ENCODE measurements at places on chromosomes 5 and 9.

DNA sequence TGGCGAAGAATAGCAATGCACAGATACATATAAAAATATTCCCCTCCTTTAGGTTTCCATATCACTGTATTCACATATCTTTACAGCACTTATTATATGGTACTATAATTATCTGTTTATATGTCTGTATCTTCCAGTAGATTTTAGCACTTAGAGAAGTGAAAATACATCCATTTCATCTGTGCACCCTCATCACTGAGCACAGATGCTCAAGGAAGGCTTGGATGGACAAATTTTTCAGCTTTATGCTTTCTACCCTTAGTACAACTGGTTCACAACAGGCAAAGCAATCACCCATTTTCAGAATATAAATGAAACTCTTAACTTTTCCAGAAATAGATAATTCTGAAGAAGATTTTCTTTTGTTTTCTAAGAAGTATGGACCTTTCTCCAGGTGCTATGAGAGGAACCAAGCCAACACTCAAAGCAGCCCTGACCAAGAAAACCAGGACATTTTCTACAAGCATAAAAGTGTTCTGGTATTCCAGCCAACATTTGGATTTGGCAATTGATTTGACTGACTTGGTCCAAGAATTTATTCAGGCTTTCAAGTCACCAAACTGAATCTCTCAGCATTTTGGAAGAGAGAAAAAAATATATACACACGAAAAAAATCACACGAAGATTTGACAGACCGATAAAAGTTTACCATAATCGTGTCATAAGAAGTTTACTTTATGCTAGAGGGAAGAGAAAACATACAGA, 170.2 kb upstream of the CD180 start:
- no peak for DNase-seq

DNA sequence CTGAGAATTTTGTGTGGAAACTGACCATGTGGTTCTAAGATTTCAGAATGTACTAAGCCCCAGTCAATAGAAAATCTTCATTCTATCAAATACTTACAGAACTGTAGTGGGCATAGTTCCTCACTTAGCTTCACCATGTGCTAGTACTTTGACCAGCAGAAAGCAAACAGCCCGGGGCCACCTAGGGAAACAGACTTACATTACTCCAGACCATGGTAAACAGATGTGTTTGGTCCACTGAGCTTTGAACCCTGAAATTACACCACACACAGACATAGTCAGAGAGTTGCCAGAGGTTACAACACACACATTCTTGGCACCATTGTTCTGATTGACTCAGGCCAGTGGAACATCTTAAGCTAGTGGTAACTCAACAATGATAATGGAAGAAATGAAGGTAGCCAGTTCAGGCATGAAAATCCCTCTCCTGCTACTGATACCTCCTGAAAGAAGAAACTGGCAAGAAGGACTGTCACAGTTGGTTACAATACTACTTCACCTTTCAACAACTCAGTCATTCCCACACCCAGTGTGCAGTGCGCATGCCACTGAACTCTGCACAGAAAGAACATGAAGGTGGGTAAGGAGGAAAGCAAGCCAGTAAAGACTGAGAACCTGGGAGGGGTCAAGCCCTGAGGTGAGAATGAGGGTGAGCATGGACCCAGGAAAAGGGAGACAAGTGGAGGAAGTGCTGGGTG, 18.7 kb upstream of the LECT2 start:
- no peak for DNase-seq

GRCh38 chr9:92429836-92430235, 5.6 kb upstream of the OMD start:
- DNase-seq: no peak

DNA sequence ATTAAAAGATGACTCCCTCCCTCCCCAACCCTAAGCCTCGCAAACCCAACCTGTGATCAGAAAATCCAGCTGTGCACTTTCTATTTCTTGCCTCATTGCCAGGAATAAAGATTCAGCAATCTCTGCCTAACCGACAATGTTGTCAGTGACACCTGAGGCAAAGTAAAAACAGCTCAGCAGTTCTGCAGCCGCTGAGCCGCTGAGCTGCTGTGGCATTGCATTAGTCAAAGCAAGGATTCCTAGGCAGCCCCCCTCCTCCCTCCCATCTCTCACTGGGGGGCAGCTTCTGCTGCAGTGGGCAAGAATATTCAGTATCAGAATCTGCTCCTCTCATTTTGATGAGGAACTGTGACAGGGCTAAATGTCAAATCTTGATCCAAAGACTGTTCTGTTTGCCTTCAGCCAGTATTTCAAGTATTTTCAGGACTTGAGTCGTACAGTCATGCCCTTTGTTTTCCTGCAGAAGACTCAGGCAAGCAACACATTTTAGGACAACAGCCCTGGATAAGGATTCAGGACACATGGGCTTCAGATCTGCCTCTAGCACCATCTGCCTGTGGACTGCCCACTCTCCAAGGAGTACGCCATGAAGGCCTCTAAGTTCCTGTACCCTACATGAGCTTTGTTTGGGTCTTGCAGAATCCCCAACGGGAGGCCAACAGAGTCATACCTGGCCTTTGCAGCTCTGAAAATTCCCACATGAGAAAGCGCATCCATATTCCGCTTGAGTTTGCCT, 41.1 kb upstream of the DAP start:
- DNase-seq: no peak

DNA sequence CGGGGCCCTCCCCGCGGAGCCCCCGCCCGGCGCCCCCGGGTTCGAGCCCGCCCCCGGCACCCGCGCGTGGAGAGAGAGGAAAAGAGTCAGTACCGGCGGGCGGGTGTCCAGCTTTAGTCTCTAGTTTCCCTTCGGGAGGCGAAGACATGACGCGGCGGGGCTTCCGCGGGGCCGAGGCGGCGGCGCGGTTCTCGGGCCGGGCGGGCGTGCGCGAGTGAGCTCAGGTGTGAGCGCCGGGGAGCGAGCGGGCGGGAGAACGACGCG, 181 bp downstream of the DAP start:
- DNase-seq: no peak

- no peak for DNase-seq
Measured at GRCh38 chr5:58133631-58134296, 326.1 kb downstream of the PLK2 start.

GRCh38 chr9:13809401-13809800, 504.5 kb downstream of the NFIB start:
- no peak for DNase-seq

DNA sequence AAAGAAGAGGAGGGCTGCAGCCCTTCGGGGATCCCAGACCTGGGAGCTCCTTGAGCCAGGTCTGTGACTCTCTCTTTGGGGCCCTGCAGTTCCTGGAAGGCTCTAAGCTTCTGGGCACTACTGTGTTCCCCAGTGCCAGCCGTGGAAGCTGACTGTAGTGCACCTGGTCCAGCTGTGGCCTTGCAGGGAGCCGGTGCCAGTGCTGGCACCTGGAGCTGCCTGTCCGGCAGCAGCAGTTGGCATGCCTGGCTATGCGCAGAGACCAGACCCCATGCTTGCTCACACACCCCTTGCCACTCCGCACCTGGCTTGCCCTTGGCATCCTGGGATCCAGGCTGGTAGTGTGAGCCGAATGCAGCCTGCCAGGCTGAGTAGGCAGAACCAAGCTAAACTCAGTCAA, 91.0 kb upstream of the PUM3 start:
- DNase-seq: no peak

GRCh38 chr5:159459132-159459627, 128.9 kb upstream of the IL12B start:
- DNase-seq: no peak

GRCh38 chr5:43573058-43573457, 16.2 kb upstream of the PAIP1 start:
- no peak for DNase-seq

GRCh38 chr9:101446732-101447131, 11.2 kb upstream of the ALDOB start:
- DNase-seq: no peak

DNA sequence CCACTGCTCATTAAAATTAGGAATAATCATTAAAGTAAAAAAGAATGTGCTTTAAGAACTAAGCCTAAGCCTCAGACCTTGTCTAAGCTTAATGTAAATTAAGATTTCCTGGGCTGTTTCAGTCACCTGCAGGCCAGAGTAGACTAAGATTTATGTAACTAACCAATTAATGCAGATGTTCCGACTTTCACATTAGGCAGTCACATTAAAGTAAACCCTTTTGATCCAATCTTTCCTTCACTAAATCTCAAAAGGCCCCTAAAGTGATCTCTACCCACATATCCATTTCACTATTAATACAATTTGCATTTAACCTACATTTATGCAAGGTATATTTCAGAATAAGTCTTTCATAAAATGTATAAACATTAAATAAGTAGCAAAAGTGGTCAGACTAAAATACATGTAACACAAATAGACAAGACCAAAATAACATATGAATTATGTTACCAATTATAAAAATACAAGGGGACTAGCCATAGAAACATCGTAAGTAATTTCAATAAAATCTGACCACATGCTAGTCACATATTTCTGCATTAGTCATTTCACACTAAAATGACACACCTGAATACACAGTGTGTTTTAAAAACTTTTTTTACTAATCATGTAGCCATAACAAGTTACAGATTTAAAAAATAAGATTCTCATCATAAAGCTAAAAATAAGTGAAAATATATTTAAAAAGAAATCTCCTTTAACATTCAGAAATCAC, 7.7 kb downstream of the NR3C1 start:
- DNase-seq: no peak

DNA sequence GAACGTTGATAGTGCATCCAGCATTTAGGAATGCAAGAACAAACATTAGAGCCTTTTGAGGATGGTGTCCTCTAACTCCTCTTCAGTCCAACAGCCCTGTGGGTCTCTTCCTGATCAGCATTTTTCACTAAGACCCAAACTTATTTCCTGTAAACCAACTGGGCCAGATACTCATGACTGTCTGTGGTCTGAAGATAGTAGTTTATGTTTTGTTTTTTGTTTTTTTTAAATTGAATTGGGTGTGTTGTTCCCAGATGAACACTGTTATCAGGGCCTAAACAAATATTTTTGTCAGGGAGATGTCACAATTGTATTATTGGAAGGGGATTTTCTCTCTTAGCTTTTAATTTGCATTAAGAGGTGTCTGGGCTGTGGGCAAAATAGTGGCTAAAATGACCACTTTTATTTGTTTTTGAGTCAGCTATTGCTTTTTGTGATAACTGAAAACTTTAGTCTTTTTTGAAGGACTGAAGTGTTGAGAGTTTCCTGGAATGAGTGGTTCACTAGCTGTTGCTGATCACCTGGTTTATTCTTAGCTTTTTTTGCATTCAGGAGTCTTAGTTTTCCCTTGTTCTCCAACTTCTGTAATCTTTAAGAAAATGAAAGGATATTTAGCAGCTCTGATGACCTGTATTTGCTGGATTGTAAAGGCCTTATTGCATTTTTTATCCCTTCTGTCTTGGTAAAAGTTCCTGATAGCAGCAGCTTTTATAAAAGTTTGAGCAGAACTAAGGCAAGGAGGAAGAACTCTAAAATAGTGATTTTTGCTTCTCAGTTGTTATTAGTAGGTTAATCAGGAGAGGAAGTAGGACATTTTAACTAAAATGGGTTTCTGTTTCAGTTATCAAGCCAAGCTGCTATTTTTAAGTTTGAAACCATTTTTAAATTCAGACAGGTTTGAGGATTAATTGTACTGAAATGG, 5.5 kb downstream of the MAN2A1 start:
- no peak for DNase-seq

- no peak for DNase-seq
Measured at GRCh38 chr5:163248333-163248732, 189.1 kb upstream of the CCNG1 start.

DNA sequence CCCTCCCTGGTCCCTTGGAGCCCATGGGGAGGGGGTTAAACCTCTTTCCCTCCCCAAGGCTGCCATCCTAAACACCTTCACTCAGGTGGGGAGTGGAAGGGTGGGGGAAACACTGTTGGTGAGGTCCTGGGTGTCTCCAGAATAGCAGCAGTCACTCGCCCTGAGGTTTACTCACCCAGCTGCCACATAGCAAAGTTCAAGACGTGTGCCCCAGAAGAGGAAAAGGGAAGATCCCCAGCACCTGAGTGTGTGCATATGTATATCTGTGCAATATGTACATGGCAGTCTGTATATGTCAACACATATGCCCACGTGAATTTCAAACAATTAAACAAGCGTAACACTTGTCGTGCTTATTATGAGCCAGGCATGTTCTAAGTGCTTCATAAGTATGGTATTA, 31.3 kb upstream of the SMU1 start:
- no peak for DNase-seq

- no peak for DNase-seq
Measured at GRCh38 chr9:27829621-27830020, 256.3 kb upstream of the C9orf72 start.

GRCh38 chr9:122835313-122835731, 6.9 kb upstream of the PDCL start:
- no peak for DNase-seq

DNA sequence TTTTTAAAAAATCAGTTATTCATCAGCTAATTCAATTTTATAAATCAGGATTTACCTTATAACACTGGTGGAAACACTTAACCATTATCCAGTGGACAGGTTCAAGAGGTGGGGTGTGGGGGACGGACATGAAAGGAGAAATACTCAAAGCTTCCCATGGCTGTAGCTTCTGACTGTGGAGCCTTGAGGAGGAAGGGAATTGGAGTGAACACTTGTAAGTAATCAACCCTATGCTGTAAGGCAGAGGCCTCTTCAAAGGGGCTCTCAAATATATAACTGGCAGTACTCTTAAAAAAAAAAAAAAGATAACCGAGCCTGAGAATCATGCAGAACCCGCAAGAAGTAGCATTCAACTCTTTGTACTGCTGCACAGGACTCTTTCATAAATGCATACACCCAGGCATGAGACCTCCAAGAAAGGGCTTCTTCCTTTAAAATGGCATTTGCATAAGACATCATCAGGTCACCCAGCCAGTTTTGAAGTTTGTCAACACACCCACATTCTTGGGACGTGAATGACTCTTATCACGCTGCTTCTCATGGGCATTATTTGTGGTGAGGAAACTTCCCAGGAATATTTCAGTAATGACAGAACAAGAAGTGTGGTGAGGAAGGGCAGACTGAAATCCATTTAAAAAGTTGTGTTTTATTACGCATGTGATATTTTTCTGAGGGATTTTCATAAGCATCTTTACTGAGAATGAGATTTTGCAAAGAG, 8.1 kb downstream of the OSMR start:
- DNase-seq: no peak

DNA sequence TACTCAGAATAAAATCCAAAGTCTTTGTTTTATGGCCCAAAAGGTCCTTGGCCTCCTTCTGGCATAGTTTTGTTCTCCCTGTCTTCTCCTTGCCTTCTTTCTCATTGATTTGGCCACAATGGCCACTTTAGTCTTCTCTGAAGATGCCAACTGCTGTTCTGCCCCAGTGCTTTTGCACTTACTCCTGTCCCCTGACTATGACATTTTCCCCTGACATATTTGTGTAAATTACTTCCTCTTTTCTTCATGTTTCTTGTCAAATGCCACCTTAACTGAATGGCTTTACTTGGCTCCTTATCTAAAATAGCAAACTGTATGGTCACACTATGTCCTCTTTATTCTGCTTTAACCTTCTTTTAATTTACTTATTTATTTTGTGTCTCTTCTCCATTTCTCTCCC, 484.7 kb upstream of the ARRDC3 start:
- no peak for DNase-seq

- no peak for DNase-seq
Measured at GRCh38 chr9:129236441-129237145, 58.5 kb upstream of the IER5L start.

GRCh38 chr5:57842364-57843058, 359.9 kb upstream of the ACTBL2 start:
- DNase-seq: no peak
